LHCN-M2 (cell line): ENCODE measurements at places on chromosomes 3 and 15. TPM values are rescaled to one million over a fixed set of nuclear protein-coding genes. Genes with fewer than 3 reads are reported as not detected.

DNA sequence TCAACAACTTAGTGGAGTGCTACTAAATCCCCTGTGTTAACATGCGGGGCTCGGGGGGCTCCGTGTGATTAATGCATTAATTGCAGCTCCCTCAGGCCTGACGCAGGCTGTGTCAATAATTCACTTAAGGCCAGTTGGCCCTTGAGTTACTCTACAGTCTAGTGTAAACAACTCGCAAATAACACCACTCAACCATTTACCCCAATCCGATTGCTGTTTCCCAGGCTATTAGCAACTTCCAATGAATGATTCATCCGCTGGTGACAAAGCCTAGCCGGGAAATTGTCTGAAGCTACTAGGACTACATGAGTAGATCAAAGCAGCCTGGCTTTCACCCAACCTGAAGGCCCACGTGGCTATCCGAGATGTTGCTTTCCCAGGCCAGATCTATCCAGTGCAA lies 121.3 kb upstream of the SOX14 start:
- no peak for DNase-seq

PRR23C gene
- total RNA-seq, result not detected in 2 replicates

DNA sequence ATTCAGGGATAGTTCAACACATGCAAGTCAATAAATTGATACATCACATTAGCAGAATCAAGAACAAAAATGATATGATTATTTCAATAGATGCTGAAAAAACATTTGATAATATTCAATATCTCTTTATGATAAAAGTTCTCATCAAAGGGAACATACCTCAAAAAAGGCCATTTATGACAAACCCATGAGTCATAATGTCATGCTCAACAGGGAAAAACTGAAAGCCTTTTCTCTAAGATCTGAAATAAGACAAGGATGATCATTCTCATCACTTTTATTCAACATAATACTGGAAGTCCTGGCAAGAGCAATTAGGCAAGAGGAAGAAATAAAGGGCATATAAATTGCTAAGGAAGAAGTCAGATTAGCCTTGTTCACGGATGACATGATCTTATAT lies 54.1 kb upstream of the TMEM158 start:
- DNase-seq, result peak; percentile 30

- no peak for DNase-seq
Measured at GRCh38 chr3:37510755-37511154, 336.4 kb upstream of the LRRFIP2 start.

GMNC gene
- 0.75 TPM in 1 of 2 replicates, not detected in the other for total RNA-seq

ACTL6A gene
- total RNA-seq, result 171 and 199 TPM in 2 replicates
